Naive thymus-derived CD8-positive, alpha-beta T cell (primary cell): ENCODE measurements at places on chromosomes 5 and 9.

DNA sequence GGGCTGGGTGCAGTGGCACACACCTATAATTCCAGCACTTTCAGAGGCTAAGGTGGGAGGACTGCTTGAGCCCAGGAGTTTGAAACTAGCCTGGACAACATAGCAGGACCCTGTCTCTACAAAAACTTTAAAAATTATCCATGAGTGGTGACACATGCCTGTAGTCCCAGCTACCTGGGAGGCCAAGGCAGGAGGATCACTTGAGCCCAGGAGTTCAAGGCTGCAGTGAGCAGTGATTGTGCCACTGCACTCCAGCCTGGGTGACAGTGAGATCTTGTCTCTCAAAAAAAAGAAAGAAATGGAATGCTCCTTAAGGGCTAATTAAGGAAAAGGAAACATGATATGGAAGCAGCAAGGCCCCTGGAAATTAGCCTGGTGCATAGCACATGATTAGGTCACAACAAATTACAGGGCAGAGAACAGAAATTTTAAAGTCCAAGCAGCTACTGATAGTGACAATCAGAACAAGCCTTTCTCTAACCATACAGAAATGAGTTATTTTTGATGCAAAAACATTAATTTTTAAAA, 19.5 kb downstream of the ANKH start:
- no peak for DNase-seq

DNA sequence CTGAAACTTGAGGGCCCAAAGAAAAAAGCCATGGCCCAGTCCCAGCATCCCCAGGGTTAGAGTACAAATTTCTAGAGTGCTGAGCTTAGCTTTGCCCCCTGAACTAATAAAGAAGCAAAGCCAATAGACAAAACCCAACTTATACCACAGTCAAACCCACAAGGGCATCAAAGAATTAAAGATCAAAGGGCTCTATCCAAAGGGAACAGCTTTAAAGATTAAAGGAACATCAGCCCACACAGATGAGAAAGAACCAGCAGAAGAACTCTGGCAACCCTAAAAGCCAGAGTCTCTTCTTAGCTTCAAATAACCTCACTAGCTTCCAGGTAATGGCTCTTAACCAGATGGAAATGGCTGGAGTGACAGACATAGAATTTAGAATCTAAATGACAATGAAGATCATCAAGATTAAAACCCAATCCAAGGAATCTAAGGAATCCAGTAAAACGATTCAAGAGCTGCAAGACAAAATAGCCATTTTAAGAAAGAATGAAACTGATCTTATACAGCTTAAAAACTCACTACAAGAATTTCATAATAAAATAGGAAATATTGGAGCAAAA, 93.9 kb downstream of the YIPF5 start:
- DNase-seq, result no peak

DNA sequence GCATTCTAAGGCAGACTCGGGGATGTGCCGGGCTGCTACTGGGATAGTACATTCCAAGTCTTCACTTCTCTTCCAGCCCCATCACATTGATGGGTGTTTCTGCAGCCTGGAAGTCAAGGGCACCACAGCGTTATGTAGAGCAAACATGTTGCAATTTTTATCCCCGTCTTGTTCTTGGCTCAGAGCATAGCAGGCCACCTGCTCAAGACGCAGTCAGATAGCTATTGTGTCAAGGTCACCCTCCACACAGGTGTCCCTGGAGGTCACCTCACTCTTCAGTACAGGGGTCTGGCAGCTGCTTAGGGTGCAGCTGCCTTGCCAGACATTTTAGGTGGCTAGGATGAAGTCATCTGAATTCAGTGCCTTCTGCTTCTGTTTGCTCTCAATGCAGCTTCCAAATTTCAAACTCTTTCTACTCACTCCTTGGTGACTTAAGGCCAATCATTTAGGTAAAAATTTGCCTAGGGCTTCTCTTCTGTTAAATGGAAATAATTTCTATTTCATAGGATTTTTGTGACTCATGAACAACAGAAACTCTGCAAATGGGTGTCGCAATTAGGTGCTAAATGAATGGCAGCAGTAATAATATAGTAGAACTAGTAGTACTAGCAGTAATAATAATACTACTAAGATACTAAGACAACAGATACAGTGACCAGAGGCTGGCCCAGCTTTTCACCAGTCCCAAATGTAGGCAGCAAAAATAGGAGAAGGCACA, 24.3 kb downstream of the KCNV2 start:
- no peak for DNase-seq

- no peak for DNase-seq
Observed at GRCh38 chr9:19757745-19758144, 31.1 kb downstream of the SLC24A2 start.

DNA sequence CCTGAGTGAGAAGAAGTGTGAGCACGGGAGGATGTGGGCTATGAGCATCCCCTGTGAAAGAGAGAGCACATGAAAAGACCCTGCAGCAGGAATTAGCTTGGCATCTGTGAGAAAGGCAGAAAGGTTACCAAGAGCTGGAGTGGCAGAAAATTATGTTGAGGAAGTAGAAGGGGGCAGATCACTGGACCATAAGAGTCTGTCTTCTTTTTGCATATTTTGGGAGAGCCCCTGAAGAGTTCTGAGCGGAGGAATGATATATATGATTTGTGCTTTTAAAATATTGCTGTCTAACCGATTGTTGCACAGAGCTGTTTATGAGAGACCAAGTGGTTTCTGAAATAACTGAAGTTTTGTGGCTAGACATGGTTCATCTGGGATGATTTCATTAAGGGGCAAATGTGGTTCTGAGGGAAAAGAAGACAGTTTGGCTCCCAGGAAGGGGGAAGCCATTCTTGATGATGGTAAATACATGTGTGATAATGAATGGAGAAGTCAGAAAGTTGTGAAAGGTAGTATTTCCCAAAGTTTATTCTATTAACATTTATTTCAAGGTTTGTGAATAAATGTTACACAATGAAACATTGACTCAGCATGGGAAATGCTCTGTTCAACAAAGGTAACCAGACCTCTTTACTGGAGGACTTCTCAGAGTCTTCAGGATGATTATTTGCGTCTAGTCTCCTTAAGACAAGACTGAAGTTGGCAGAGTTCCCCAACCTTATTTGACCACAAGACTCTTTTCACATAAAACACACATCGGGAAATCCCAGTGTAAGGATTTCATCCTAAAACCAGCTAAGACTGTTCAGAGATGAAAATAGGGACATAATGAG, 31.5 kb upstream of the ADRB2 start:
- DNase-seq, result no peak

DNA sequence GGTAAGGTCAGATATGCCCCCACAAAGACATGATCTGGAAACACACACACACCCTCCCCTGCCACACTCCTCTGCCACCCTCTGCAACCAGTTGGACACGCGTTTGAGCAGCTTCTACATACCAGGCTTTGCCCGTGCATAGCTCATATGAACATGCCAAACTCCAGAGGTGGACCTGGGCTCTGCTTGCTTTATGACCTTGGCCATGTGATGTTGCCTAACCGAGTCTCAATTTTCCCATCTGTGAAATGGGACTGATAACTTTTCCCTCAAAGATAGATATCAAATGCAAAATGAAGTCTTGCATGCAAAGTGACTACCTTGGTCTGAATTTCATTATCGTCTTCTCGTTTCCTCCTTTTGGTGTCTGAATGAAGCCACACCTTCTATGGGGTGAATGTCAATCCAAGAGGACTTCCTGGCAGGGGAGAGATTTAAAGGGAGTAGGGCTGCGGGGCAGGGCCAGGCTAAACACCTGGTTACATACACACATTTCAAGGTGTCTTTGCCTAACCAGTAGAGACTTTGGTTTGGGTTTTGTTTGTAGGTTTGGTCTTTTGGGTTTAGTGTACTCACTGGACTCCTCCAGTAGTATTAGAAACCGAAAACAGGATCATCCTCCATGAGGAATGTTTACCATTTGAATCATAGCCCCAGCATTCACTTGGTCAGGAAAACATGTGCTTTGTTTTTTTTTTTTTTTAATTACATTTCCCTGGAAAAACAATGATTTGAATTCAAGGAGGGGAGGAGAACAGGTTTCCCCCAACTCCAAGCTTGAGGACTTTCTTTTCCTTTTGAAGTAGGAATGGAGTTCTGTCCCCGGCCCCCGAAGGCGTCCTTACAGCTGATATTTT, 63.2 kb downstream of the COL27A1 start:
- DNase-seq, result no peak

DNA sequence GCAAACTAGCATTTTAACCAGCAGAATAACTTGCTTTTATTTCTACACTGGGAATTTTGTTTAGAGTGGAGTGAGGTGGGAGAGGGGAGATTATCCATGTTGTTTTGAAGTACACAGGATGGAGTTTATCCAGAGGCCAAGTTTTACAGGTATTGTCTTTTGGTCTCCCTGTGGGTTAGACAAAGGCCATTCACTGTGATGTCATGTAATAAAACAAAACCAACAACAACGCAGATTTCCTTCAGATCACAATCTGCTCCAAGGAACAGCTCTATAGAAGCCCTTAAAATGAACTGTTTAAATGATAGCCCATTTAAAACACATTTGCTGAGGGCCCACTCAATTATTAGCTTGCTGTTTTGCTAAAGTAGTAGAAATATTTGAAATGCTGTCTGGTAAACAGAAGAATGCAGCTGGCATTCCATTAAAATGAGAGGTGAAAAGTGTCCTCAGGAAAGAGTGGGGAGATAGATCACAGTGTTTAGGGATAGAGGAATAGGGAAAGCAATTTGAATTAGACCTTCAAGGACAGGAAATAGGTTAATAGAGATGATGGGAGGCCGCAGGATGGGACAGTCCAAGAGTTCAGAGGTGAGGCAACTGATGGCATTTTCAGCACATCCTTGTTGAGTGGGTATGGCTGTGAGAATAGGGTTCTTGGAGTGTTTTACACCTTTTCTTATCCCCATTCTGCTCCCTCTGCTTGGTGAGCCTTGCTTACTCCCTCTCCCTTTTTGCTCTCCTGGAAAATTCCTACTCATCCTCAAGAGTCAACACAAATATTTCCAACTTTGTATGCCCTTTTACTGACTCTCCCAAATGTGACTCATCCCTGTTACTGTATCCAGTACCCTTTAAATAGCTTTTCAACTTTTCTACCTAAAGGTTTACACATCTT, 140.1 kb upstream of the NR3C1 start:
- DNase-seq, result no peak

DNA sequence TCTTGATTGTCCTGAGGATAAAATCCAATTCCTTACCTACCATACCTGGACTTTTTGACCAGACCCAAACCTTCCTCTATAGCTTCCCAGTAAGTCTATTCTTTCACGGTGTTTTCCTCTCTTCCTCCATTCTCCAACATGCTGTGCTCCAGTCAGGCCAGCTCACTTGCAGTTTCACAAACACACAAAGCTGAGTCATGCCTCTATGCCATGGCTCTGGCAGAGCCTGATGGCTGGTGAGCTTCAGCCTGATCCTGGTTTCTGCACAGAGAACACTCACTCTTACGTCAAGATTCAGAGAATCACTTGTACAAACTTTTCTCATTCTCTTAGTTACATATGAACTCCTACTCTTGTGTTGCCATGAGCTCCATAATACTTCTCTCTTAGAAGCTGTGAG, 27.7 kb upstream of the PAX5 start:
- no peak for DNase-seq

DNA sequence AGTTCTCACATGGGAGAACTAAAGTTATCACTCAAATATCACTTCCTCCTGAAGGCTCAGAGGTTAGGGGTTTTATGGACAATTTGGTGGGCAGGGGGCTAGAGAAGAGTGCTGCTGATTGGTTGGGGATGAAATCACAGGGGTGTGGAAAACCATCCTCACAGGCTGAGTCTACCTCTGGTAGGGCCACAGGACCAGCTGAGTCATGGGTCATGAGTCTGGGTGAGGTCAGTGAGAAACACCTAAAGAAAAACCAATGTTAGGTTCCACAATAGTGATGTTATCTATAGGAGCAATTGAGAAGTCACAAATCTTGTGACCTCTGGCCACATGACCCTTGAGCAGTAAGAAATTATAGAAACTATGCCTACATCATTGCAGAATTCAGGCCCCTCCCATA, 203.3 kb upstream of the TARS1 start:
- DNase-seq, result no peak

DNA sequence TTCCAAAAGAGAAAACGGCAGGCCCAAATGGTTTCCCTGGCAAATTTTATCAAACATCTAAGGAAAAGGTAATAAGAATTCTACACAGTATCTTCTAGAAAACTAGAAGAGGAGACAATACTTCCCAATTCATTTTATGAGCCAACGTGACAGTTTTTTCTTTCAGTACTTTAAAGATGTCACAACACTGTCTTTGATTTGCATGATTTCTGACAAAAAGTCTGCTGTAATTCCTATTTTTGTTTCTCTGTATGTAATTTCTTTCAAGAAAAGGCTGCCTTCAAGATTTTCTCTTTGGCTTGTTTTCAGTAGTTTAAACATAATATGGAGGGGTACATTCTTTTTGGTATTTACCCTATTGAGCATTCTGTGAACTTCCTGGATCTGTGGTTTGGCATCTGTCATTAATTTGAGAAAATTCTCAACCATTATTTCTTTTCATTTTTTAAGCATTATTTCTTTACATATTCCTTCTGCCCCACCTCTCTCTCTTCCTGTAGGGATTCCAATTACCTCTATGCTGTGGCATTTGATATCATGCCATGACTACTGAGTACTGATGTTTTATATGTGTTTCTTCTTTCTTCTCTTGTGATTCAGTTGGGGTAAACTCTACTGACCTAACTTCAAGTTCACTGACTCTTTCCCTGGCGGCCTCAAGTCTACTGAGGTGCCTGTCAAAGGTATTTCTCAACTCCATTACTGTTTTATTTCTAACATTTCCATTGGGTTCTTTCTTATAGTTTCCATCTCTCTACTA, 32.2 kb downstream of the ANKS6 start:
- DNase-seq, result no peak

- no peak for DNase-seq
Observed at GRCh38 chr5:69039829-69040228, 54.0 kb upstream of the SLC30A5 start.

- DNase-seq, result no peak
Observed at GRCh38 chr9:68719847-68720246, 14.8 kb downstream of the PIP5K1B start.

DNA sequence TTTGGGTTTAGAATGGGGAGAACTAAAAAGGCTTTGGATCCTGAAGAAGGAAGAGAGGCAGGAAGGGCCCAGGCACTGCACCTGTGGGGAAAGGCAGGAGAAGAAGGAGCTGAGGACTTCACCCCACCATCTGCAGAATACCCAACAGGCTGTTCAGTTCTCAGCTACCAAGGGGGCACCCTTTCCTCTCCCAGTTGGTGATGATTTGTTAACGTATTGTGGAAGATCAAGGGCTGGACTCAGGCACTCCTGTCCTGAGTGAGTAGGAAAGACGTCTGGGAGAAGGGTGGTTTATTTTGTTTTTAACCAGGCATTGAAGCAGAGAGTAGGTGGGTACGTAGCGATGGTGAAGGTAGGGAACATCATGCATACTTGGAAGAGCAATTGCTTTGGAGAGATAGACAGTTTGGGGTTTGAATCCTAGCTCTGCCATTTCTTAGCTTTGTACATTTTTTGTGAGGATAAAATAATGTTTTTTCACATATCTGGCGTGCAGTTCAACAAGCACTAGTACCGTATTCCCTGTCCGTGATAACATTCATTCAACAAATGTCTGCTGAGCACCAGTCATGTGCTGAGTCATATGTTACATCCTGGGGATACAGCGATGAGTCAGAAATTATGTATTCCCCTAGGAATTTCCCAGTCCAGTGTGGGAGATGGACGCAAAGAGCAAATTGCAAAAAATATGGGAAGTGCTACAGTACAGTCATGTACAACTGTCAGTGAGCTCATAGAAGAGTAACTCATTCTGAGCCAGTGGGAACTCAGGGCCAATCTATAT, 2.1 kb downstream of the MSANTD3 start:
- no peak for DNase-seq

- no peak for DNase-seq
Observed at GRCh38 chr9:92642041-92642451, 27.9 kb downstream of the IPPK start.
